ENCODE measurements at places on chromosomes 2 and 18.

- DNase-seq, result no peak
Measured at GRCh38 chr2:62527478-62528210, 21.6 kb upstream of the TMEM17 start.

- no peak for DNase-seq
Measured at GRCh38 chr18:49046125-49046524, 95.4 kb upstream of the SMAD7 start.

DNA sequence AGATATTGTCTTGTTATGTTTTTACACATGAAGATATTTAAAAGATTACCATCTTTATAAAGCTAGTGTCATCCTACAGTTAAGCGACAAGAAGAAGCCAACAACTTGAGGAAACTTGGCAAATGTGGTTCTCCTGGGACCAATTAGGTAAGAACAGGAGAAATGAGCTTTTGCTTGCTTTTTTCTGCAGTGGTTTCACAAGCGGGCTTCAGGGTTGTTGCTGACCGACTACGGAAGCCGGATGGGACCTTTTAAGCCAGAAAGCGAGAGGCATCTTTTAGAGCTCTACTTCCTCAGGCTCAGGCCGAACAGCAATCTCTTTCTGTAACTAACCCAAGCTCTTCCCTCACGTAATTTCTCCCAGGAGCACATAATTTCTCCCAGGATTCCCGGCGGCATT lies 256.5 kb downstream of the CNTNAP5 start:
- no peak for DNase-seq

DNA sequence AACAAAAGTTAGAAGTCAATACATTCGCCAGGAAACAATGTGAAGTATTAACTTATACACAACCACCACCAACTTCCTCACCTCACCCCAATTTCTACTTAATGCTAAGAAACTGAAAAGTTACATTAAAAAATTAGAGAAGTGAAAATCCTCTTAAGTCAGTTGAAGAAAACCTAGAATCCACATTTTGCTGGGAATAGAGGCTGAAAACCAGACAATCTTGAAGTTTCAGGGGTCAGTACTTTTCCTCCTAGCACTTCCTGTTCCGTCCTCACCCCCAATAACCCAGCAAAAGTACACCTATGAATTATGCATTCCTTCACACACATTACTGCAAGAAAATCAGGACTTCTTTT lies 6.3 kb downstream of the YES1 start:
- DNase-seq, result no peak

DNA sequence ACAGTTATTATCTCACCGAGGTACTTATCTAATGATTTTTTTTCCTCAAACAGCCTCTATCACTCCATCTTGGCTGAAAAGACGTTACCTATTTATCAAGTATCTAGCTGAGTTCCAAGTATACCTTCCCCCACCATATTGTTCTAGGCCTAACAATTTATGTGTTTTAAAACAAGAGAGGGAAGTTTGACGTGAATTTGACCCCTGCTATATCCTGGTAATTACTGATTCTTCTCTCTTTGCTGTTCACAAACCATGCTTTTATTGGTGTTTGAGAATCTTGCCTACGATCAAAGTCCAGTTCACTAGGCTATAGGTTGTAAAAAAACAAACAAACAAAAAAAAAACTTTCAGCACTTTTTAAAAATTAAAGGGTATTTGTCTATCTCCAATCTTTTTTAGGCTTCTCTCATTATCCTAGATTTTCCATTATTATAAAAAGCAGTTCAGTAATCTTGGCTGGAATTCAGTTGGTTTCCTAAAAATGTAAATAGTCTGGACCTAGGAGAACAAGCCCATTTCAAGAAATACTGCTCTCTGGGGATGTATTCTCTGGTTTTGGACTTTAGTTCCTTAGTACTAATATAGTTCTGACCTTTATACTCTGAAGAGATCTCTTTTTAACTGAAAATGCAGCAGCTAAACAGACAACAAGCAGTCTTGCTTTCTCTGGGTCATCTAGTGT lies 505.4 kb downstream of the CPS1 start:
- DNase-seq, result no peak

- DNase-seq, result no peak
Measured at GRCh38 chr2:45647986-45648520, 3.4 kb upstream of the PRKCE start.
